Gastroesophageal sphincter (tissue), 4 donors: ENCODE measurements at places on chromosomes 1 and 21.

DNA sequence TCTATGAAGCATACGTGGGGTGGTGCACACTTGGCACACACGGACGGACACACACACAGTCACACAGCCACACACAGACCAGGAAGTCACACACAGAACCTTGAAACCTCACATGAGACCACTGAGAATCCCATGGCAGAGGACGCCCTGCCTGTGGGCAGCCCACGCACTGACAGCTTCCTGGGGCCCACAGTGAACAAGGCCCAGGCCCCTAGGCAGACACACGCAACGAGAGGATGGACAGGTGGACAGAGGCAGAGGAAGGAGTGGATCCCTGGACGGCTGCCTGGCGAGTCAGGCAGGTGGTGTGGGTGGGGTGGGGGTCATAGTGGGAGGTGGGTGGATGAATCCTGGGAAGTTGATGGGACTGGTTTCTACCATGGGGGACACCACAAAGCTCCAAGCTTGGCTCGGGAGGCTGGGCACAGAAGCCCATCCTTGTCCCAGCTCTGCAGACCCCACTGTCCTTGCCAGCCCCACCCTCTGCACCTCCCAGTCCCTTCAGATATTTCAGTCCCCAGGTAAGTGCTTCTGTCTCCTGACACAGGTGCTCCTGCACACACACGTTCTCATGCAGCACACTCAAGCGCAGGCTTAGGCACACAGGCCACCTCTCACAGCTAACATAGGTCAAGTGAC, 49.1 kb downstream of the WNT9A start:
- no peak for ATAC-seq

DNA sequence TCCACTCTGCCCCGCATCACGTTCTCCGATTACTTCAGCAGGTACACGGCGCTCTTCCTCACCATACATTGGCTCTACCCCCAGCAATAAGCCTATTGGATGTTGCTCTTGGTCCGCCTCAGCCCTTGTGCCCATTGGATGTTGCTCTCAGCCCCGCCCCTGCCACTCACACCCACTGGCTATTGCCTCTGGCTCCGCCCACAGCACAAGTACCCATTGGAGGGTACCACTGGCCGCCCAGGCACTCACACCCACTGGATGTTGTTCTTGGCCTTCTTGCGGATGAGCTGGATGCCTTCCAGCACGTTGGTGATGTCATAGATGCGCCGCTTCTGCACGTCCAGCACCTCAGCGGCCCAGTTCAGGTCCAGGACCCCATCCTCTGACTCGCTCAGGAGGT, 9.4 kb downstream of the E2F2 start:
- no peak for ATAC-seq

DNA sequence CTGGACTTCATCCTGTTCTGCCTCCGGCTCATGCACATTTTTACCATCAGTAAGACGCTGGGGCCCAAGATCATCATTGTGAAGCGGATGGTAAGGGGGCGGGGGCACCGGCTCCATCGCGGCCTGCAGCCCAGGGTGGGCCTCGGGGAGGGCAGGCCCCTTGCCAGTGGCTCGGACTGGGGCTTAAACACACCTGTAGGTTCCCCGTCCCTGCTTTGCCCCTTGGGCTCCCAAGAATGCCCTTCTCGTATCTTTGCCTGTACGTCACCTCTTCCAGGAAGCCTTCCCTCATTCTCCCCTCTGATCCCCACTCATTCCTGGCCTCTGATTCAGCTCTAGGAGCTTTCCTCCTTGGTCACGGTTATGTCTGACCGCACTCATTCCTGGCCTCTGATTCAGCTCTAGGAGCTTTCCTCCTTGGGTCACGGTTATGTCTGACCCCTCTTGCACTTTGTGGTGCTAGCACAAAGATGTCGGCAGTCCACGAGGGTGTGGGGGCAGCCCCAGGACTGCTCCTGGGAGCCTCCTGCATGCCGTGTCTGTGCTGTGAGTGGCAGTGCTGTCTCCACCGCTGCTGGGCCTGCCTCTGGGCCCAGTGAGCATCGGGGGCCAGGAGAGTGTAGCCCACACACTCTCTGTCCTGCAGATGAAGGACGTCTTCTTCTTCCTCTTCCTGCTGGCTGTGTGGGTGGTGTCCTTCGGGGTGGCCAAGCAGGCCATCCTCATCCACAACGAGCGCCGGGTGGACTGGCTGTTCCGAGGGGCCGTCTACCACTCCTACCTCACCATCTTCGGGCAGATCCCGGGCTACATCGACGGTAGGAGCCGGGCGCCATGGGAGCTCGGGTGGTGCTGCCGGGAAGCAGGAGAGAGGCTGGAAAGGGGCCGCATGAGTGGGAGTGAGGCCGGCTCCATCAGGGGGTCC, 49.1 kb upstream of the LRRC3 start:
- ATAC-seq, result no peak

- no peak for ATAC-seq
Observed at GRCh38 chr1:84701376-84701775, 11.1 kb upstream of the SSX2IP start.

DNA sequence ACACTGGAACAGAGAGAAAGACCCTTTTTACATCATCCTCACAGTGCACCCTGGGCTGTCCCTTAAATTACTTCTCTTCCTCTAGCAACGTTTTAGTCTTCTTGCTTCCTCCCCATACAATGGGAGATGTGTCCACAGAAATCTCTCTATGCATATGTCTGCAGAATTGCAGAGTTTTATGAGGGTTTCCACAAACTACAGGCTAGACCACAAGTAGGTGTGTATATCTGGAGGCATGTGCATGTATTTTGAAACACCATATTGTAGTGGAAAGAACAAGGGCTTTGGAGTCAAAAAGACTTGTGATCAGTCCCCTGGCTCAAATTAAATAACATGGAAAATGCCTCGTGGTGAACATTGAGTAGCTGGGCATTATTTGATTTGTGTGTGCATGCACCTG, 121.3 kb upstream of the IPO9 start:
- ATAC-seq, result no peak

DNA sequence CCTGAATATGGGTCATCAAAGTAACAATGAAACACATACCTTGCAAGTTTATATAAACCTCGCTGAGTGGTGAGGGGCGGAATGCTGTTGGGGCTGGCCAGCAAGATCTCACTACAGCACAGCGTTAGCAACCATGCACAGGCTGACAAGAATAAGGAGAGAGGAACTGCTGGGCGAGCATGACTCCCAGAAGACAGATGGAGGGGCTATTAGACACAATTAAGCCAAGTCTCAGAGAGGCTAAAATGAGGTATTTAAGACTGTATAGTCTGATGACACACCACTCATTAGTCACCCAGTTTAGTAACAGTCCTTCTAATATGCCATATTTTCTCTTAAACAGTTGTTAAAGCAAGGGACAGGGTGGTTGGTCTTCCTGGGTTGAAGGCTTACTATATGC, 340.2 kb upstream of the NR5A2 start:
- no peak for ATAC-seq

GRCh38 chr1:33092438-33092837, 11.5 kb downstream of the AZIN2 start:
- no peak for ATAC-seq

DNA sequence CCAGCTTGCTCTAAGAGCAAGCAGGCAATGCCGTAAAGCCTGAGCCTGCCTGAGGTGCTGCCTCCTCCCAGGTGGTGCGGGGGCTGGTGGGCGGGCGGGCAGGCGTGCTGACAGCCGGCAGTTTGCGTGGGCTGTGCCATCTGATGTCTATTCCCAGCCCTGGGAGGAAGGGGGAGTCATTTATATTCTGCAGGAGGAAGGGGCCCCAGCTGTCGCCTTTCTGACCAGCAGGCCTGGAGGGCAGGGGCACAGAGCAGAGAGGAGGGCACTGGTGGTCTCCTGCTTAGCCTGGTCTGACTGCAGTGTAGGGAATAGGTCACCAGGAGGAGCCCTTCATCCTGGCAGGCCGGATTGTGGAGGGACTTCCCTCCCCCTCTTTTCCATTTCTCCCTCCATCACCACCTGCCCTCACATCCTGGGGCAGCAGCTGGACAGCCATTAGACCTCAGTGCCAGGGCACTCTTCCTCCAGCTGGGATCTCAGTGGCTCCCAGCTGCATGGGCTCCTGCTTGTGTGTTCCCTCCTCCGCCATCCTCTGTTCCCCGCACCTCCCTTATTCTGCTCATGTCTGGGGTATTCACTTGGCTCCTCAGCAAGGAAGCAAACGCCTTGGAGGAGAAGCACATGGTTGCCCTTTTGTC, 4.4 kb downstream of the CYB561D1 start:
- ATAC-seq, result no peak

DNA sequence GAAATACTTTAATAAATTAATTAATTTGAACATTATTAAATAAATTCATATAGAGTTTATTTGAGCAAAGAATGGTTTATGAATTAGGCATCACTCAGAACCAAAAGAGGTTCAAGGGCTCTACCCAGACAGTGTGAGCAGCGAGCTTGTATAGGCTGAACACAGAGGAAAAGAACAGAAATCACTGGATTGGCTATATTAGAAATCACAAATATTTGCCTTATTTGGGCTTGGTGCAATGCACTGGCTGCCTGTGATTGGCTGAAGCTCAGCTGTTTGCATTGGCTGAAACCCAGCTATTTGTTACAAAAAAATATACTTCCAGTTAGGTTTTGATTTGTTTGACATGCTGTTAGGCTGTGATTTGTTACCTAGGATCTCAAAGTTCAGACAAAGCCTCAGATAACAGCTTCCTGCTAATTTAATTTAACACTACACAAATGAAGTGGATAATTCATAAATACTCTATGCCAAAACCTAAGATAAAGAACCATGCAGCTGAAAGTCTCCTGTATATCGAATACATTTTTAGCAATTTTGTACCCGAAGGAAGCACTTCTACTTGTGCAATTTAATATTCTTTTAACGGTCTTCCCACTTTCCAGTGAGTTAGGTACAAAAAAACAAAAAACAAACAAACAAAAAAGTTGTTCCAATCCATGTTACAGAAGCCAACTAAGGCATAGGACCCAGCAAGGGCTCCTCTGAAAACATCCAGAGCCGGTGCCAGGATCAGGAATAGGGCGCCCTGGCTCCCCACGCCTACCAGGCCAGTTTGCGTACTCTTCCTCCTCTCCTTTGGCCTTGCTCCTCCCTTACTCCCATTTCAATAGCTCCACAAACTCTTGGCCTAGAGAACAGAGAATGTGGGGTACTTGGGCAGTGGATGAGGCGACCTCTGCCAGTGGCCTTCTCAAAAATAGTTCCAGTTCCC, 179.1 kb downstream of the DUSP10 start:
- no peak for ATAC-seq

GRCh38 chr1:41545996-41546832, 61.7 kb upstream of the EDN2 start:
- no peak for ATAC-seq

GRCh38 chr1:248686815-248687214, 15.8 kb downstream of the OR14I1 start:
- no peak for ATAC-seq

- ATAC-seq, result peak; percentile 51
Observed at GRCh38 chr1:206579747-206580437, 32.4 kb downstream of the EIF2D start.

- no peak for ATAC-seq
Observed at GRCh38 chr1:81420760-81421159, 380.0 kb upstream of the ADGRL2 start.

- no peak for ATAC-seq
Observed at GRCh38 chr1:171420810-171421209, 64.5 kb upstream of the PRRC2C start.

DNA sequence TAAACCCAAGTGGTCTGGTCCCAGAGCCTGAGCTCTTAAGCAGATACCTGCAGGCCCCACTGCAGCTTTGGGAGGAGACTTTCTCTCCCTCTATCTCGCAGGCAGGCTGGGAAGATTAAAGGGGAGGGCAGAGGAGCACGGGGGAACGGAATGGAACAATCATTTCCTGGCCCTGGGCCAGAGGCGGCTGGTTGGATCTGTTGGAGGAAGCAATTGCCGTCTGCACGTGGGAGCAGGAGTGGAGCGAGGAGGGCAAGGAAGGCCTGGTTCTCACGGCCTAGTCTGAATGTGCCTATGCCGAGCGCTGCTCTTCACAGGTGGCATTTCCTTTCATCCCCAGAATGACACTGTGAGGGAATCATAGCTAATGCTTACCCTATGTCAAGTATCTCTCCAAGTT, 23.7 kb downstream of the NKAIN1 start:
- no peak for ATAC-seq

DNA sequence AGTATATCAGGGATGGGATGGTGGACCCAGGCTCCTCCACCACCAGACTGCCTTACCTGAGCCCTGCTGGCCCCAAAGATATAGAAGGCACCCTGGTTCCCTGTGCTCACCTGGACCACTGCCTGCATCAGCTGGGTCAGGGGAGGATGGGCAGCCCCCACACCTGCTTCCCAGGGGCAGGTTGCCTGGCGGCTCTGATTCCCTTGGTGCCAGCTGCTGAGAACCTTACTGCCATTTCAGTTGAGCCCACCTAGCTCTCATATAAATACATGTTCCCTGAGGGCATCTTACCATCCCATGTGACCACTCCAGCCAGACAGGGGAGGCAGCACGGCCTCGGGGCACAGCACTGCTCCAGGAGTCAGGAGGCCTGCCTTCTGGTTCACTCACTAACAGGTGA, 24.4 kb downstream of the PSEN2 start:
- no peak for ATAC-seq

DNA sequence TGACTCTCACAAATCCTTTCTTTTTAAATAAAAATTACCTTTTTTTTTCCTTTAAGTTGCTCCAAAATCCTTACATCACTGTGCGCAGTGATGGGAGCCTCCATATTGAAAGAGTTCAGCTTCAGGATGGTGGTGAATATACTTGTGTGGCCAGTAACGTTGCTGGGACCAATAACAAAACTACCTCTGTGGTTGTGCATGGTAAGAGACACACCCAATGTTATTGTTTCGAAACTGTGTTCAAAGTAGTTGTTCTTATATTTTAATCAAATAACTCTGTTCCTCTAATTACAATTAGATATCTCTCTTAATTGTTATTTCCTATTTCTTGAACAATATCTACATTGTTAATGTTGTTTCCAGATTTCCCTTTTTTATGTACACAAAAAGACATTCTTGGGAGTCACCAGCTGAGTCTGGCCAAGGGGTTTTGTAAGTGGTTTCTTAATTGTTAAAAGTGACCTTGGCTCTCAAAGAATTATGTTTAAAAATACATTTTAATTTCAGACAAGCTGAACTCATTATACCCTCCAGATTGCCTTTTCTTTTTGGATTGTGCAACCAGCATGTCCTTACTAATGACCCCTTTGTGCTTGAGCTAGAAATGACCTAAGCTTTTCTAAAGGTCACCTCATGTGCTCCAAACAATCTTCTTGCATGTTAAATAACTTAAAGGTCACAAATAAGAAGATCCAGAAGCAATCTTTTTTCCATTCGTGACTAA, 250.1 kb downstream of the HMCN1 start:
- ATAC-seq, result peak; percentile 71

DNA sequence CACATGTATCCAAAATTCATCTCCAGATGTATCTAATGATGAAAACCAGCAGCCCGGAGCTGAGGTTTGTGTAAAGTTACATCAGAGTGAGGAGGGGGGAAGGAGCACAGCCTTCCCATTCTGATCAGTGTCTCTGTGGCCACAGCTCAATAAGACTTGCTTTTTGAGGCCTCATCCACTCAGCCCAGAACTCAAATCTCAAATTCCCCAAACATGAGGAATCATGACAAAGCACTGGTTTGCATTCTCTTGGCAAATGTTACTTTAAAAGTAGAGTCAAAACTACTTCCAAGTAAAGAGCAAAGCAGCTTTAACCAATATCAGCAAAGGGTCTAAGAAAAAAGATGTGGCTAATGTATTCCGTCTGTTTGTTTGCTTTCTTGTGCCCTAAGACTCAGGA, 30.9 kb downstream of the CCN1 start:
- no peak for ATAC-seq
